Bronchial epithelial cell (primary cell): ENCODE measurements at places on chromosomes 12 and 14.
A peak's percentile ranks its signal among the peaks of the same experiment; 100 is the strongest.

DNA sequence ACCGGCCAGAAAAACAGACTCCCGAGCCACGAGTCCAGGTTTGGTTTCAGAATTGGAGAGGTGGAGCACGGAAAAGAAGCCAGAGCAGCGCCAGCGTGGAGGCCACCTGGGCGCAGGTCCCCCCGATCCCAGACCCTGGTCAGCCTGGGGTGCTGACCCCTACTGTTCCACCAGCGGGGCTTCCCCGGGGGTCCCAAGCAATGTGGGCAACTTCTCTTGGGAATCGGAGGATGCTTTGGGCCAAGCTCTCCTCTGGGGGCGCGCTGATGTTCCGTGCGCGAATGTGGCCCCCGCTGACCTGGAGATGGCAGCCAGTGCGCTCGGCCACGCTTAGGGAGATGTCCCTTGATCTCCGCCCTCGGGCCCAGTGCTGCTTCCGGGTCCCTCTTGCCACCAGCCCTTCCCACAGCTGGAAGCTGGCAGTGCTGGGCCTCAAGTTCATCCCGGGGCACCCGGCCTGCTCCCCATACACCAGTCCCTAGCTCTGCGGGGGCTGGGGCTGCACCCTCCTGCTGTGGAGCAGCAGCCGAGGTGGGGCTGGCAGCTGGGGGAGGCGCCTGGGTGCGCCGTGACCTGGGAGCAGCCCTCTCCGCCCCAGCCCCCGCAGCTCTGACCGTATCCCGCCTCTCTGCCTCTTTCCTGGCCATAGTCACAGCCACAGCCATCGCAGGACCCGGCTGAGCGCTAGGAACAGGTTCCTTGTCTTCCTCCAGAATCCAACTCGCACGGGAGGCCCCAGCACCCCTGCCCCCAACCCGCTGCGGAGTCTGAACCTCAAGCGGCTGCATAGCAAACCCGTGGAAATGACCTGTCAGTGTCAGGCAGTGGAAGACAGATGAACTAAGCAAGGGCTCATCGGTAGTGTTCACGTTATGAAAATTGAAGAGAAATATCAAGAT is 91.2 kb downstream of the RCOR1 start:
- no peak for DNase-seq

DNA sequence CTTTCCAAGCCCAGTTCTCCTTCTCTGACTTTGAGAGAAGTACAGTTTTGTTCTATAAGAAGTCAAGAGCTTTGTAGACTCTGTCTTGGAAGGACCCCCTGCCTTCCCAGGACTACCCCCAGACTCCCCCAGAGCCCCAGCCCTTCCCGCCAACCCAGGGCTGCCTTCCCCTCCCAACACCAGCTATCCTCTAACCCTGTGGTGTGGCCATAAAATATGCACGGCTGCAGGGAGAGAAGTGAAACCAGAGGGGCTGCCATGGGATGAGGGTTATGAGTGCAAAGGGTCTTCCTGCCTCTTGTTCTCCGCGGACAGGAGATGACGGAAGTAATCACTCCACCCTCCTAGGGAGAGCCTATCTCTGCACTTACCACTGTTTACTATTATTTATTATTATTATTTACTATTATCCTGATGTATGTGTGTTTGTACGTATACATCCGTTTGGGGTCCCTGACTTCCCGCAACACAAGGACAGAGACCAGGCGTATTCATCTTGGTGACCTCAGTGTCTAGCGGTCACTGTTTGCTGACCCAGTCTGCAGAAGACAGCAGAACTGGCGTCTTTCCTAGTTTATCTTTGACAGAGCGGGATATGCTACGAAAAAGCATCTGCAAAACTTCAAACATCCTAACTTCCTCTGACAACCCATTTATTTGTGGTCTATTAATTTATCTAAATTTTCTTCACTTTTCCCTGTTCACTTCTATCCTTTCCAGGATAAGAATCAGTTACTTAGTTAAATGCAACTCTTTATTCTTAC is 3.5 kb upstream of the SCNN1A start:
- DNase-seq, result no peak

DNA sequence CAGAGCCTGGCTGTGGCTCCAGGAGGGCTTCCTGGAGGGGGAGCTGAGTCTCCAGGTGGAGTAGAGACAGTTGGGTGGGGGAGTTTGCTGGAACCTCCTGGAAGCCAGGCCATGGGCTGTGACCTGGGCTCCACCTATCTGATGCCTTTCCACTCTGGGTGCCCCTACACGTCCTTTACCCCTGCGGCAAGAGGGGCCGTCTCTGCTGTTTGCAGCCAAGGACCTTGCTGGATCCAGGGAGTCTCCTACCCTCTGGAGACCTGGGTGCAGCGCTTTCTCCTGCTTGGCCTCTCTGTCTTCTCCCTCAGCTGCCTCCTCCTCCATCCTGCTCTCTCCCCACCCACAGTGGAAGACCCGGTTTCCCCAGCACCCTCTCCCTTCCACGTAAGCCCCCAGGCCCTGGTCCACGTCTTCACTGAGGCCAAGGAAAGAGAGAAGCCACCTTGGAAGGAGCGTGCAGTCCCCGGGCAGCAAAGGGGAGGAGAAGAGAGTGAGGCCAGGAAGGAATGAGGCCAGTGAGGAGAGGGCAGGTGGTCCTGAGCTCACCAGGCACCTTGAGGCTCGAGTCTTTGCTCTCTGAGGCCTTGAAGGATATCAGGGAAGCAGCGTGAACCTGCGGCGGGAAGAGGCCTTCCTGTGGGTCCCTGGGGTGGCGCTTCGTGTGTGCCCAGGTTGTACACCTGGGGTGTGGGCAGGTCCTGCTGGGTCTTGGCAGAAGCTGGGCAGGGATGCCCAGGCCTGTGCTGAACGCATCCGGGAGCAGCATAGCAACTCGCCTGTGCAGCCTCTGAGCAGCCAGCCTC is 294.3 kb upstream of the RTL1 start:
- no peak for DNase-seq

GRCh38 chr14:102622262-102622885 is 29.9 kb downstream of the RCOR1 start:
- DNase-seq, result no peak

- no peak for DNase-seq
Observed at GRCh38 chr12:128606538-128606937, 217.2 kb downstream of the SLC15A4 start.

DNA sequence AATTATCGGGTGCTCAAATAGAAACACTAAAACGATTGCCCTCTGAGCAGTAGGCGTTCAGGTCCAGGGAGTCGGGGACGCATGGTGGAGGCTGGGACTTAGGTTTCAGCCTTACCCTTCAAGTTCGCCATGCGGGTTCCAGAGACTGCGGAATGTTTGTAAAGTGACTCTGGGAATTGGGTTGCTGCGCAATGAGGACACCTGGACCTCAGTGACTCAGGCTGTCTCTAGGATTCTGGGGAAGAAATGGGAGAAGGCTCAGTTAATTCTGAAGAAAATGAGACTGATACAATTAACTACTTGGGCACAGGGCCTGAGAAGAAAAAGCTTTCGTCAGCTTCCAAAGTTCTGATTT is 1.1 kb downstream of the LGALS3 start:
- DNase-seq, result peak; percentile 75

DNA sequence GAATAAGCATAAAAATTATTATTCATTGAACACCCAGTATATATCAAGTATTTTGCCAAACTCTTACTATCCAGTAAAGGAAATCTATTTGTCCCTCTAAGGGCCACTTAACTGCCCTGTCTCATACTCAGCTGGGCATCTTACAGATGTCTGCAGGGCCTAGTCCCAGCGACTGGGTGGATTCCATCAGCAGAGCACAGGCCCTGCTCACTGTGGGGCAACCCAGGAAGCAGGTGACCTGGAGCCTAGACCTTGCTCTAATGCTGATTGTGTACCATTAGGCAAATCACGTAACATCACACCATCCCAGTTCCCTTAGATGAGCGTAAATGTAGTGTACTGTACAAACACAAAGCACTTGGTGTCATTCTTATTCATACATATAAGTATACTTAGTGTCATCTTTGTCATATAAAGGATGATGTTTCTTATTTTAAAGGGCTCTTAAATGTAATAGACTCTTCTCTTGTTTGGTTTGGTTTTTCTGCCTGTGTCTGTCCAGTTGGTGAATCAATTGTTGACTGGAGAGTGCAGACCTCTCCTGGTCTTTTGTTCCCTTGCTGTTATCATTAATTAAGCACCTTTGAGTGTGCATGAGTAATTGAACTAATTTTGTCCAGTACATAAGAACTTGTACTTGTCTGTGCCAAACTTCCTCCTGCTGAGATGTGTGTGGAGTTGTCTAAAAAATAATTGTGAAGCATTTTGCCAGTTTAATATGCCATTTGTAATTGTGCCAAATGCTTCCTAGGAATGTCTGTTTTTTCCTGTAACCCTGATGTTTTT is 49.3 kb downstream of the RAB35 start:
- DNase-seq, result no peak

- DNase-seq, result peak; percentile 29
Observed at GRCh38 chr14:59428581-59429012, 36.6 kb downstream of the GPR135 start.

- peak; percentile 11 for DNase-seq
Observed at GRCh38 chr14:50670196-50670865, 2.2 kb upstream of the SAV1 start.
